ENCODE measurements at places on chromosomes 4 and X.

DNA sequence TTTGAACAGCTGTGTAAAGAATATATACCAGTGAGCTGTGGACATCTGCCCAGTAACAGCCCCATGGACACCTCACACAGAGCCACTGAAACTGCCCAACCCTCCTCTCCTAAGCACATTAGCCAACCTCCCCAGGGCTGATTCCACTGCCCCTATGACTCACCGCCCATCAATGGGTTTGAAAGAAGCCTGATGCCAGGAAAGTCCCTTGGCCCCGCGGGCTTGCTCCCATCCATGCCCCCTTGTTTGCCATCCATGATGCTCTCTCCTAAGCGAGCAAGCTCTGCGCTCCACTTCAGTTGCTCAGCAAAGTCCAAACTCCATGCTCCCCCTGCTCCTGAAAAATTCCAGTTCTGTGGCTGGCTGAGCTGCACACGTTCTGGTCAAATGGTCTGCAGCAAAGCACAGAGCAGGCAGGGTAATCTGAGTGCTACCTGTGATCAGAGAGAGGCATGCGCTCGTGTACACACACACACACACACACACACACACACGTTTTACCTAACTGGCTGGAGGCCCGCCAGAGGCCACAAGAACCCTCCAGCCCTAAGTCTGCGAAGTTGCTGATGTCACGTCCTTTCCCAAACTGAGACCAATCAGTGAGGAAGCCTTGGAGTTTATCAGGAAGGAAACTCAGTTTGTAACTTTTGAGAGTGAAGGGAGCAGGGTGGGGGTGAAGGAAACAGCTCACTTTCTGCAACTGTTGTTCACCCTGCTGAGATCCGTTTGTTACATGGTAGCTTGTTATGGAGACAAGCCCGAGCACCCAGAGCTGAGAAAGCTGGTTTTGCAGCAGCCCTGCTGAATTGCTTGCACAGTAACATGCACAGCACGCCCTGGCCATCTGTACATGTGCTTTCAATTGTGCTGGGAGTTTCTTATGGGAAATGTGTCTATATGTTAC is at the start of gene ASB9:
Gene ASB9, minus strand, starts transcription at position 466 of the 904 bp plus-strand sequence. Its CDS starts 209 bp downstream, at position 257.
- peak; percentile 73 for DNase-seq

GRCh38 chrX:123881330-123881729 is 21.5 kb downstream of the XIAP start:
- DNase-seq: no peak

- peak; percentile 60 for DNase-seq
Observed at GRCh38 chr4:113684534-113685091, 76.9 kb downstream of the CAMK2D start.

- DNase-seq: no peak
Observed at GRCh38 chr4:52164116-52164515, 113.0 kb downstream of the SPATA18 start.

- no peak for DNase-seq
Observed at GRCh38 chr4:186669735-186670134, 53.9 kb downstream of the FAT1 start.

DNA sequence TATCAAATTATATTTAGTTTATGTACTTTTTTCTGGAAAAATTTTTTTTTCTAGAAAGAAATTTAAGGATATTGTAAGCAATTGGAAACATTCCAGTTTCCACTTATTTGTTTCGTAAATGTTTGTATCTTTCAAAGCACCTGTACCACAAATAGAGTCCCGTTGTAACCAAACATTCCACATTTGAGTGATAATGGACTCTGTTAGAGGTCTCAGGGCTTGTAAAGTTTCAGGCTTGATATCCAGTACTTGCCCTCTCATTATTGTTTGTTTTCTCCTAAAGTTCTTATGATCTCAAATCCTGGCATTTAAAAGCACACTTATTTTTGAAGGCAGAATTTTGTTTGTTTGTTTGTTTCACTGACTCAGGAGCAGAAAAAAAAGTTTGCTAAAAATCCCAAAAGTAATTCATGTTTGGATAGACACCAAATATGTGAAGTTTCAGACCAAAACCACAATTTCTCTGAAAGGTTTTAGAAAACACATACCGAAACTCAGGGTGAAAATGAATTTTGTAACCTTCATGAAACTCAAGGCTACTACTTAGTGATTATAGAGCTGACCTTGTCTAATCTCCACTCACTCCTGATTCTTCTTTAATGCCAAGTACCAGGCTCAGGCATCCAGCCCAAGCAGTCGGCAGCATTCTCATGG is 5.7 kb upstream of the TMEM192 start:
- no peak for DNase-seq

DNA sequence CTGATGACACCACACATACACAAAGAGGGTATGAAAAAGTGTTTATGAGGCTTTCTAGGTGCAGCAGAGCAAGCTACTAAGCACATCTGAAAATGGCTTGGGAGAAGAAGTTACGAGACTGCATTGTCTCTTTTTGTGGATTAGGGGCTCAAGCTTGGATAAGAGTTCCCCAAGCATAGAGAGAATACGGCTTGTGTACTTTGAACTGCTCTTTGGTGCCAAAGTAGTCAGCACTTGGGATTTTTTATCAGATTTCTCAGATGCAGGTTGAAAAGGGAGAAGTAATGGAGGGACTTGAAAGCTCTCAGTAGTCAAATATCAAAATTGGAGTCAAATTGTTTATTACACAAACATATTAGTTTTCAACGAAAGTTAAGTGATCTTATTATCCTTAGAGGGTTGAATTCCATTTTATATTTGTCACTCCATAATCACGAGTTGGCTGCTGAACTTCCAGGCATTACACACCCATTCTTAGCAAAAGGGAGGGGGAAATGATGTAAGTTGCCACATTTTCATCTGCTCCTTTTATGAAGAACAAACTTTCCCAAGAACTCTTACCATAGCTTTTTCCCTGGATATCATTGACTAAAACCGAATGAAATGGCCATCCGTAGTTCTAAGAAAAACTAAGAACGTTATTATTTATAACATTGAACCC is 1904.9 kb downstream of the PCDH7 start:
- DNase-seq: no peak

GRCh38 chr4:185711726-185712125 is 100.3 kb downstream of the SORBS2 start:
- no peak for DNase-seq

DNA sequence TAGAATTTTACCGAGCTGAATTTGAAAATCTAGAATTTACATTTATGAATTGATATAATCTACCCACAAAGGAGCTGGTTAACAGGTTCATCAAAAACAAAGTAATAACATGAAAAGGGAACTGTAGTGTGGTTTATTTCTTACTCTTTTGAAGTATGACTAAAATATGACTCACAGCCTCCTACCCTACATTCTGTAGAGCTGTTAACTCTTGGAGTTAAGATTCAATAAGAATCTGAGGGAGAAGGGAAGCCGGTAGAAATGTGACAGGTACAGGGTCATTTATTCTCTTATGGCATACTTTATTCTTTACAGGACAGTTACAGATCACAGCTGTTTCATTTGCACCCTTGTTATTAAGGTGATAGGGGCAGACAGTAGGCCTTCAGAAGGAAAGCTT is 132.2 kb upstream of the FAM47B start:
- no peak for DNase-seq

GRCh38 chr4:1752284-1753041 is 31.1 kb downstream of the TACC3 start:
- DNase-seq: no peak

DNA sequence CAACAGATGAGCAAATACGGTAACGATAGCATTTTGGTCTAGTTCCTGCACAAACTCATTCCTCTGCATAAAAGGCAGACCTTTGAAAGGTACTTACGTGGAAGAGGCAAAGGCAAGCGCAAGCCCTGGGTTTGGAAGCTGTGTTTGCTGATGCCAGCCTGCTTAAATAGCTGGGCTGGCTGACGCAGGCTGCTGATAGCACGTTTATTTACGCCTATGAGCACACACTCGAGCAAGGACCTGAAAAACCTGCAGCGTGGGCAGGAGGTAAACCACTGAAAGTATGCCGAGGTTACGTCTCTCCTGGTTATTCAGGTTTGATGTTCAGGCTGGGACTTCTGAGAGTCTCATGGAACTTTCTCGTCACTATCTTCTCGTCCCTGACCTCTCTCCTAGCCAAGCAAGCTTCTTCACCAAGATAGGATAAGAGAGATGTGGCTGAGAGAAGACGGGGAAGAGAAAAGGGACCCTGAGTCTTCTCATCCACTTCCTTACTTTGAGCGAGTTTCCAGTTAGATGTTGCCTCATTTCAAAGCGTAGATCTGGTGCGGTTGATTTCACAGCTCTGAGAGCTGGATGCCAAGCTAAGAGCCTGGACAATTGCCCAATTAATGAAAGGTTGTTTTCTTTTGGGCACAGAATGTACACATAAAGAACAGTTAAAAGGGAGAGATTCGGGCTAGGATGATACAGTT is at the start of gene HOPX:
Gene HOPX, minus strand, starts transcription at position 139 of the 695 bp plus-strand sequence. CDS start 23,480 bp downstream, outside the sequence.
- no peak for DNase-seq

- DNase-seq: no peak
Observed at GRCh38 chr4:19514276-19515070, 737.2 kb upstream of the SLIT2 start.

DNA sequence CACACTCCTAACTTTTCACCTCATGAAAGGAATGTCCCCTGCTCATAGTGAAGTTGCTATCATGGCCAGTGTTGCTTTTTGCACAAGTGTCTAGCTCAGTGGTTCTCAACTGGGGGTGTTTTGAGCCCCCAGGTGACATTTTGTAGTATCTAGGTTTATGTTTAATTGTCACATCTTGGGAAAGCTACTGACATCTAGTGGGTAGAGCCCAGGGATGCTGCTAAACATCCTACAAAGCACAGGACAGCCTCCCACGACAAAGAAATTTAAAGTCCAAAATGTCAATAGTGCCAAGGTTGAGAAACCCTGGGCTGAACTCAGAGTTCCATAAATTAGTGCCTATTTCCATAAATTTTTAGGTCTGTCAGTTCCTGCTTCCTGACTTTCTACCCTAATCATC is 70.7 kb upstream of the HCCS start:
- DNase-seq: no peak

GRCh38 chr4:26176598-26177149 is 144.1 kb upstream of the RBPJ start:
- DNase-seq: peak; percentile 91

DNA sequence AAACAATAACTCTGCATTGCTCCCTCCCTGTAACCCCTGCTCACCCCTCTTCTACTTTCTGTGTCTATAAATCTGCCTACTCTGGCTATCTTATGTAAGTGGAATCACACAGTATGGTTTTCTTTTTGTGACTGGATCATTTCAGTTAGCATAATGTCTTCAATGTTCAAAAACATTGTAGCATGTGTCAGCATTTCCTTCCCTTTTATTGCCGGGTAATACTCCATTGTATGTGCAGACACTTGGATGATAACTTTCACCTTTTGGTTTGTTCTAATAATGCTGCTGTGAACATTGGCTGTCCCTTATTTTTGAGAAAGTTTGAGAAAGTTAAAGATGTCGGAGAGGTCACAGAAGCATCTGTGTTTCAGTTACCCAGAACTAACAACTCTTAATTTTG is 60.6 kb upstream of the TLR2 start:
- DNase-seq: no peak

DNA sequence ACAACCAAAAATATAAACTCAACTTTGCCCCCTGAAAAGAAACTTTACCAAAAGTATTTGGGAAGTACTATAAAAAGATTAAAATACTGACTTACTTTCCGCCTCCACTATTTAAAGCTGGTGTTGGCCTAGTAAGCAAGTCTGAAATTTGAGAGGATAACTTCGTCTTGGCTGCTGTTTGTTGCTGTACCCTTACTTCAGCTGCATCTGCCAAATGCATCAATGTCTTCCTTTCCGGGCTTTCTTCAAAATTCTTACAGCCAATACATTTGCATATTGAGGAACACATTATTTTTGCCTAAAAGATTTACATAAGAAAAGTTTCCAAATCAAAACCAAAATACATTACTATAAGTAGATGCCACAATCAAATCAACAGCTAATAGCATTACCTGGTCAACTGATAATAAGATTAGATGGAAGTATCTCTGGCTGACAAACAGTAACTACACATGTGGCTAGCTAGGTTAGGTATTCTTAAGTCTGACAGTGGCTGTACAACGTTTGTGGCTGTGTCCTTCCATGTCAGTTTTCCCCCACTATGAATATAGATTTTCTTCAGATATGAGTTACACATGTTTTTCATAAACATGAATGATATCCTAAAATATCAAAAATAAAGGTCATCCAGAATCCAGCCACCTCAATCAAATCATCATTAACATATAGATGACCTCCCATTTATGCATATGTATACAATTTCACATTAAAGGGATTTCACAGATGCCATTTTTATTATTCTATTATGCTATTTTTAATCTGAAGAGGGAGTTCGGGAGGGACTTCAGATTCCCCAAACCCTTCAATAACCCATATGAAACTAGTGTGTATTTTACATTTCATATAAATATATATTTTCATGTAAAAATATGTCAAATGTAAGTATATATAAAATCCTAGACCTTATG is 30.6 kb downstream of the THAP9 start:
- DNase-seq: no peak

DNA sequence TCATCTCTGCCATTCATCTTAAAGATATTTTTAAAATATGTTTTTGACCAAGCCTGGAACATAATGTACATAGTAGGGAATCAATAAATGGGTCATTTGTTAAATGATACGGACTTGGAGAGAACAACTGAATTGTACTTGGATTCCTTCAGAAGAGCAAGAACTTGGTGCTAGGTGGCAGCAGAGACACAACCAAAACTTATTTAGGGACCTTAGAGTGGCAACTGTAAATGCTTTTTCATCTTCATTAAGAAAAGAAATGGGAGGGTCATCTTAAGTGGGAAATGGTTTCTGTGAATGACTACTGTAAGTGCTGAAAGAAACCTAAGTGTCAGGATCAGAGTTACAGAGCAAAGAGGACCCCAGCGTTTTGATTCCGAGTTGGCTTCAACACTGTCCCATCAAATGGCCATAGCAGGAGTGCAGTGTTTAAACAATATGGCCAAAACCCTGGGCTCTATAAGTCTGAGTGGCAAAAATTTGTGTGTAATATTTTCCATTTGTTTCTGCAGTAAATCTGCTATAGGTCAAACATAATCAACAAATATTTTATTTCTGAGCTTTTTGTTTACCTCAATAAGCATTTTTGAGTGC is 213.6 kb downstream of the PALLD start:
- DNase-seq: no peak

- DNase-seq: no peak
Observed at GRCh38 chrX:24377911-24378468, 17.6 kb downstream of the SUPT20HL1 start.

GRCh38 chr4:184807797-184808712 is 17.7 kb downstream of the ACSL1 start:
- peak; percentile 69 for DNase-seq

- peak; percentile 17 for DNase-seq
Observed at GRCh38 chrX:22629105-22629725, 356.5 kb downstream of the CBLL2 start.

- no peak for DNase-seq
Observed at GRCh38 chrX:112865464-112866025, 24.9 kb upstream of the AMOT start.

DNA sequence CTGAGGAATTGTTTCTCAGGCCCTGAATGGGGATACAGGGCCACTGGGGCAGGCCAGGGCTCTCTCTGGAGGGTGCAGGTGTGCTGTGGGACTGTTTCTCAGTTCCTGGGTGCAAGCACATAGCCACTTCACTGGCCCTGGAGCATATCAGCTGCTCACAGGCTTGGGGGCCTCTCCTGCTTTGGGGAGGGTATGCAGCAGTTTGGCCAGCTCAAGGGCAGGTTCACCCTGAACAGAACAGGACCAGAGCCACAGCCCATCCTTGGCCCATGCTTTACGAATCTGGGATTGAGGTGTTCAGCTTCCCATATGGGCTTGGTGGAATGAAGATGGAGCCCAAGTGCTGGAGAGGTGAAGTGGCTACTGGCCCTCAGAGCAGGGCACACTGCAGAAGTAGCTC is 186.5 kb downstream of the FBXO8 start:
- no peak for DNase-seq

All from MG63 (cell line).